Right atrium auricular region (tissue), 2 donors: ENCODE measurements at places on chromosomes 11 and 22. TPM values are rescaled to one million over a fixed set of nuclear protein-coding genes. Genes with fewer than 3 reads are reported as not detected.

The DNAJB7 gene
- total RNA-seq = not detected

The NAALADL1 gene
- total RNA-seq = 6.0 TPM

The TEX54 gene
- total RNA-seq = not detected

The PATE2 gene
- not detected for total RNA-seq

The MRGPRX4 gene
- total RNA-seq = not detected

The TUBA8 gene
- 67.1 TPM for total RNA-seq

The OR8J3 gene
- not detected for total RNA-seq

The OR6T1 gene
- not detected for total RNA-seq

The ASRGL1 gene
- total RNA-seq = 7.0 TPM

The TBX10 gene
- not detected for total RNA-seq

The CYB5R3 gene
- total RNA-seq = 265 TPM

The PHOX2A gene
- not detected for total RNA-seq
